Stimulated activated CD8-positive, alpha-beta memory T cell treated with anti-CD3 and anti-CD28 coated beads, Interleukin-2, amount 100 ng/mL, for 48 hours (primary cell): ENCODE measurements at places on chromosomes 12 and 14.

DNA sequence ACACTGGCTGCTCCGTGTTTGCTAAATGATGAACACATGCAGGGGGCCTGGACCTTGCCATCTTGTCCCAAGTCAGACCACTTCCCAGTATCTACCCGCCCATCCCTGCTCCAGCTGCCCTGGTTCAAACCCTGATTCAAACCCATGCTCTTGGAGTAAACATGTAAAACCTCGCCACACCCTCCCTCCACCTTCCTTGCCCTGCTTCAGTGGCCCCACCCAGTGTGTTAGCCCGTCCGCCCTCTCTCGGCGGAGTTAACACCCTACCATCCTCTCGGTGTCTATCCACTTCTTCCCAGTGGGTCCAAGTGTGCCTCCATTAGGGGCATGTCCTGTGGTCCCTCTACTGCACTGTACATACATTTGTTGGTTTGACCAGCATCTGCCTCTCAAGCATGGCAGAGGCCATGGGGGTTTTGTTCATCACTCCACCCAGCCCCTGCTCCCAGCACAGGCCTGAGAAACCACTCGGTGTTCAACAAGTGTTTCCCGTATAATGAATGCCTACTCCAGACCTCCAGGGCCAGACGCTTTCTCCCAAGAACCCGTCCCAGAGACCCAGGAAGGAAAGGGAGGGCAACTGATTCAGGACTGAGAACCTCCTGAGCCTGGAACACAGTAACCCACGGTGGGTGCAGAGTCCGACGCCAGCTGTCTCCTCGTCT, 37.1 kb downstream of the P2RX4 start:
- DNase-seq, result no peak

GRCh38 chr14:68983191-68983590, 4.1 kb upstream of the ACTN1 start:
- DNase-seq, result no peak

DNA sequence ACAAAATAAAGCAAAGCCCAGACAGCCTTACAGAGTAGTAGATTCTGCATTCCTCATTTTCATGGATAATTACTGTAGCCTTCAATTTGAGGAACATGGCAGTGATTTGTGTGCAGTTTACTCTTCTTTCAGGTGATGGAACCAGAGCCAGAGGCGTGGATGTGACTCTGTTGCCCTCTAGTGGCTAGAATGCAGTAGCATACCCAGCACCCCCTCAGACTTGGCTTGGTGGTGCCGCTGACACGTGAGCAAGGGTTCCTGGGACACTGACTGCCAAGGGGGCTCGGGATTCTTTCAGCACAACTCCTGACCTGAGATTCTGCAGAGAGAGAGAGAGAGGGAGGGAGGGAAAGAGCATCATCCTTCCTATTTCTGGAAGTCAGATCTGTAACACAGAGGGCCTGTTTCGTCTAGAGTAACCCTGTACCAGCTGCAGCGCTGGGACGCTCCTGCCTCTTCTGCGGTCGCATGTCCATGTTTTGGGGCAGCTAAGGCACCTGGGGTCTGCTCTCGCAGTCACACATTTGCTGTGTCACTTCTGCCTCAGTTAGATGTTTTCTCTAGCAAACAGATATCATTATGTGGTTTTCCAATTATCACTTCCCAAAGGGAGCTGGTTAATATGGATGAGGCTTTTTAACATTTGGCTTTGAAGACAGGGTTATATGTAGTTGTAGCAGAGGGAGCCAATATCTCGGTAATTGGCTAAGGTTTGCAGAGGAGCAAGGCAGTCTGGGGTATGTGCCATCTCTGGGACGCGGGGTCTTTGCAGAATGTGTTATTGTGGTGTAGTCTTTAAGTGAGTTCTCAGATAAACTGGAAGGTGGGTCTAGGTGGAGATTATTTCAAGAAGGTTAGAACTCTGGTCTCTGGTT, 428.1 kb downstream of the NRXN3 start:
- DNase-seq, result peak; percentile 10

DNA sequence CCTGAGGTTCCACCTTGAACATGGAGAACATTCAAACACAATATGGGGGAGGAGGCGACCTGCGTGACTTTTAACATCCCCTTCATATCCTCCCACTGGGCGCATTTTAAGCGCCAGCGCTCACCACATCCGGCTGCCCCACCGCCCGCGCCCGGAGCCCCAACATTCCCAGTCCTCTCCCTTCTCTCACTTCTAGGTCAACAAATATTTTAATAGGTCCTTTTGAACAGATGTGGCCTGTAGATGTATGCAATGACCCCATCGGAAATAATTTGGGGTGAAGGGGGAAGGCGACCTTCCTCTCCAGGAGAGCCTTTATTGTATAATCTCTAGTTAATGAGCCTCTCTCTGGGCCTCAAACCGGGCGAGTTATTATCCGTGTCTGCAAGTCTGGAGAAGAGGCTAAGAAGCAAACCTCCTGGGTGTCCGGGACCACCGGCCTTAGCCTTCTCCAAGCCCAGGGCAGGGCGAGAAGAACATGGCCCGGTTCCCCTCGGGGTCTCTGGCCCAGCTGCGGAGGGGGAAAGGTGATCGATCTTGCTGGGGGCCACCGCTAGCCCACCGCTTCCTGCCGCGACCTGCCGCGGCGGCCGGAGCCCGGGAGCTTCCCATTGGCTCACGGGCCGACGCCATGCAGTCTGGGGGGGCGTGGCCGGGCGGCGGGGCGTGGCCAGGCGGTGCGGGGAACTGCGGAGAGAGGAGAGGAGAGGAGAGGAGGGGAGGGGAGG, 83.2 kb upstream of the HMGA2 start:
- DNase-seq, result peak; percentile 46

DNA sequence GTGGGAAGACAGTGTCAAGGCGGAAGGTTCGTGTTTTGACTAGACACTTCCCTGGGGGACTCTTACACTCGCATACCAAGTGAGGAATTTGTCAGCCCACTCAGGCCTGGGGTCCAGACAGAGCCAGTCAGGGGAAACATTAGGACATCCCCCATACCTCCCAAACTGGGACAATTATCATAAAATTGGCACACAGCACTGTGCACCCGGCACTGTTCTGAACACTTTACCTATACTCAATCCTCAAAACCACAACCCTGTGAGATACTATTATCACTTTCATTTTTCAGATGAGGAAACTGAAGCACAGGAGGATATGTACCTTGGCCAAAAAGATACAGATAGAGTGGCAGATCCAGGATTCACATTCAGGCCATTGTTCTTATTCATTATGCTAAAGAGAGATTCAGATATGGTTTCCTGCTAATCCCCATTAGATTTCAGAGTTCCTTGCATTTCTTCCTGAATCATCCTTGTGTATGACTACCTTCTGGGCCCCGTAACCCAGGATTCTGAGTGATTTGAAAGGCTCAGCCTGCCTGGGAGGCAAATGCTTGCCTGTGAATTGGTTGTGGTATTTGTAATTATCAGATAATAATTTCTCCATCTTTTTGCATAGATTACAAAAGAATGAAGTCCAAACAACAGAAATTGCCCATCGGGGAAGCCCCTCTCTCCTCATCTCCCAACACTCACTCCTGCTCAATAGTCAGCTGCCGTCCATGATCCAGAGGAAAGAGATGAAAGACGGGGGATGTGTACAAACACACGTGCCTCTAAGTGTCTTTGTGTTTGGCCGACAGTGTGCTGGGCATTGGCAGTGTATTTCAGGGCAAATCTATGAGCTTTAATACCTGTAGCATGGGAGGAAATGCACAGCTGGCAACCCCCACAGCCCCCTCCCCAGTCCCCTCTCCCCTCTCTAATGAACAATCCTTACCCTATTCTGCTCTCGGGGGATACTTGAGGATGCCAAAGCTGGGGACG, 4.6 kb downstream of the TAC3 start:
- no peak for DNase-seq

DNA sequence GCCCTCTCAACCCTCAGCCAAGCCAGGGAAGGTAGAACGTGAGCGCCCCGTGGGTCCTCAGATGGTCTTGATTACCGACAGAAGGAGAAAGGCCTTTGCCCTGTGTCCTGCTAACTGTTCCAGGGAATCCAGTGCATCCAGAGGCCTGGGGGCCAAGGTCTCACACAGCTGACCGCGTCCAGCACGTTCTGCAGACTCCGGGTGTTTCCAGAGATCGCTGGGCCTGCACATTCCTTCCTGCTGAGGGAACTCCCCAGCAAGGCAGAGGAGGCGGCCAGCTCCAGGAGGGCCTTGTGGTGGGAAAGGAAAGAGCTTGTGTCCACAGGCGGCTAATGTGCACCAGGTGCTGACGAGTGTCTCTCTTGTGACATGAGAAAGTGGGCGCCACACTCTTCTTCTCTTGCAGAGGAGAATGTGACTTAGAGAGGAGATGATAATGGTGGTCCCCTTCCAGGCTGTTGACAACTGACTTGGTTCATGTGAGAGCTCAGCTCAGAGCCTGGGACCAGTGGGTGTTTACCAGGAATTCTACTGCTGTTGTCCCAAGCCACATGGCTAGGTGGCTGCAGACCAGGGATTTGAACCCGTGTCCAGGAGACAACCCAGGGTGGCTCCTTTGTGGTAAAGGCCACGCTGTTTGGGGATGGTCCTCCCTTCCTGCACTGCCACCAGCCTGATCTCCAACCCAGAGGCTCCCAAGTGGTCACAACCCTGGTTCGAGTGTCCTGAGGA, 46.8 kb upstream of the DLK1 start:
- no peak for DNase-seq

DNA sequence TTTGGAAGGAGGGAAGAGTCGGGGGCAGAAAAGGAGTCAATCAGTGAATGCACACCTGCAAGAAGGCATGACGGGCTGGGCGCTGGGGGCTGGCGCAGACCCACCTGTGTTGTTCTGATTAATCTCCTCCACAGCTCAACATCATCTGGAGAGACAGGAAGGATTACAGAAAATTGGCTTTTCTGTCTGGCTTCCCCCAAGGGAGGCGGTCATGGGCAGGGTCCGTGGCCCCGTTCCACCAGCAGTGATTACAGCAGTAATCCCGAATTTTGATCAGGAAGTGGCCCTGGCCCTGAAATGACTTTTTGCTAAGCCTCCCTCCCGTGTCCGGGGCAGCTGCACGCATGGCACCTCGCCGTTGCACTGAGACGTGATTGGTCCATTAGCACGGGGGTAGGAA, 24.4 kb upstream of the GALNT9 start:
- no peak for DNase-seq

- no peak for DNase-seq
These were observed 30.3 kb downstream of the EEA1 start for GRCh38 chr12:92898755-92899154.

GRCh38 chr12:71599210-71599609, 64.4 kb downstream of the ZFC3H1 start:
- DNase-seq, result no peak

DNA sequence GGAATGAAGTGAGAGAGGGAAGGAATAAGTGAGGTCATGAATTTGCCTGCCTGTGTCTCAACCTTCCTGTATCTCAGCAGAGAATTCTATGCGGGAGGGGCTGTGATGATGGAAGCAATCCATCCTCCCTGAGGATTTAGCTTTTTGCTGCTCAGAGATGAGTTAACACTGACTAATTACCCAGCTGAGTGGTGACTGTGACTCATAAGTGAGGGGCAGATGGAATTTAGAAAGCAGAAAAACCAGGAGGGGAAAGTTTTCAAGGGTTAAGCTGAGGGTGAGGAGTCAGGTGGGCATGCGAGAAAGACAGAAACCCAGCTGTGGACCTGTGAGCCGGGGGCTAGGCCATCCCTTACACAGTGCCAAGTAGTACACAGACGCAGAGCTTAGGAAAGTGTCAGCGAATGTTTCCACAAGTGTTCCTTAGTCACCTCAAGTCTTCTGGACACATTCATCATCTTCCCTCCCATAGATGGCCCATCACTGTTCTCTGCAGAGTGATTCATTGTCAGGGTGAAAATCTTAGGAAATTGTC, 277.9 kb downstream of the IPO8 start:
- DNase-seq, result no peak

GRCh38 chr14:48008646-48009045, 333.2 kb upstream of the MDGA2 start:
- DNase-seq, result no peak

GRCh38 chr14:78610994-78611393, 440.8 kb downstream of the NRXN3 start:
- DNase-seq, result no peak

DNA sequence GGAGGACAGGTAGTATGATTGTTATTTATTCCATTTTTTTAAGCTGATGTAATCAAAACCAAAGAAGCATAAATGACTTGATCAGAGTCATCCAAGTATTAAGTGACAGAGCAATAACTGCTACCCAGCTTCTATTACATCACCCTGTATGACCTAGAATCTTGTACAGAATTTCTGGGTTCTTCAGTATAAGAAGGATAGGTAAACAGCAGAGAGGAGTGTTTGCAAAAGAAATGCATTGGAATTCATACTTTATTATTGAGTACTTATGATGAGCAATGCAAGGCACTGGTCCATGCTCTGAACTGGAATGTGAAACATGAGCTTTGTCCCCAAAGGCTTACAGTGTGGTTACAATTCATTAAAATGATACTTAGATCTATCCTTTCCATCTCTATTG, 916.8 kb downstream of the DIO2 start:
- no peak for DNase-seq

- no peak for DNase-seq
These were observed 16.1 kb downstream of the ISCA2 start for GRCh38 chr14:74509587-74510222.

DNA sequence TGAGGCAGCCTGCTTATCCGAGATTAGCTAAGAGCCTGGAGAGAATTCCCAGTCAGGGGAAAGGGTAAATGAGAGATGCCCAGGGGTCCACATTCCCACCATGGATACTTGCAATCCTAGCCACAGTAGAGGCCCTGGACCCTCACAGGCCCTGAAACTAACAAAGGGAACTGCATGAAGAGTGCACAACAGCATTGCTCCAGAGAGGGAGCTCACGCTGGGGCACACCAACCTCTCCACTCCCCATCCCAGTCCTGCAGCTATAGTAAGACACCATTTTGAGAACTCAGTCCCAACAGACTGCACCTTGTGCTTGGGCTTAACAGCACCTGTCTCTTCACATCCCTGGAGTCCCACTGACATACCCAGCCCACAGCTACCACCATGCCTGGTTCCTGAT, 30.5 kb downstream of the CEP83 start:
- DNase-seq, result no peak

GRCh38 chr12:127558361-127558760, 708.6 kb upstream of the TMEM132C start:
- no peak for DNase-seq

- no peak for DNase-seq
These were observed 458.3 kb downstream of the ETNK1 start for GRCh38 chr12:23083267-23083666.

DNA sequence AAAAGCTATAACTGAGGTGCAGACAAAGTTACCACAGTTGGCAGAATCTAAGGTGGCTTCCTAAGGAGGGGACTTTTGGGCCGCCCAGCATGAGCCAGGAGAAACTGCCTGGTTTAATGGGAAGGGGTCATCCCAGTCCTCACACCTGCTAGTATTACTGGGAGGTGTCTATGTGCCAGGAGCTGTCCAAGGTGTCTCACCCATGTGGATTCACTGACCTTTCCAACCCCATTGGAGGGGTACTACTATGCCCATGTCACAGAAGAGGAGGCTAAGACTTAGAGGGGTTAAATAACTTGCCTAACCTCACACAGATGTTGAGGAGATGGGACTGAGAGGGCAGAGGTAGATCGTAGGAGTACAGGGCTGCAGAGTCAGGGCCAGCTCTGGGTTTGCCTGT, 10.2 kb downstream of the ABCB9 start:
- no peak for DNase-seq

DNA sequence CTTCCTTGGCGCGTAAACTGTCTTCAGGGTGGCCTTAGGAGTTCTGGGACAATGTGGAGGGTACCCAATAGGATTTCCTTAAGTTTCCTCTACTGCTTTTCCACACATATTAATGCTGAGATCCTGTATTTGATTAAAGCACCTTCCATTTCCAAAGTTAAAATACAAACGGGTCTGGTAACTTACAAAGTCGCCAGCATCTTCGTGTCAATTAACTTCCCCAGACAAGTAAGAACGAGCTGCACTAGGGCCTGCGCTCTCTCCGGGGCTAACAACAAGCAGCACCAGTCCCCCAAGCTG, 130.9 kb downstream of the NDUFA12 start:
- no peak for DNase-seq
